Fibroblast of the aortic adventitia (primary cell): ENCODE measurements at places on chromosomes 4 and X. TPM values are rescaled to one million over a fixed set of nuclear protein-coding genes. Genes with fewer than 3 reads are reported as not detected.

CXCL9 gene
- not detected in 2 replicates for total RNA-seq

NUDT10 gene
- 0.63 and 2.0 TPM in 2 replicates for total RNA-seq

GPRASP3 gene
- 5.3 and 10.7 TPM in 2 replicates for total RNA-seq

NDNF gene
- 0.36 TPM in 1 of 2 replicates, not detected in the other for total RNA-seq

MAGEB17 gene
- total RNA-seq, result not detected in 2 replicates

TIMM17B gene
- 7.0 and 19.4 TPM in 2 replicates for total RNA-seq

XKRX gene
- 0.36 TPM in 1 of 2 replicates, not detected in the other for total RNA-seq

GPC4 gene
- total RNA-seq, result 0.54 and 2.8 TPM in 2 replicates

PDZD4 gene
- 0.09 and 1.1 TPM in 2 replicates for total RNA-seq

GRIA2 gene
- not detected in 2 replicates for total RNA-seq

GPR50 gene
- not detected in 2 replicates for total RNA-seq

CITED1 gene
- total RNA-seq, result not detected in 2 replicates

ESX1 gene
- not detected in 2 replicates for total RNA-seq

LRCH2 gene
- 3.5 and 11.1 TPM in 2 replicates for total RNA-seq

MAOA gene
- 4.7 and 9.6 TPM in 2 replicates for total RNA-seq

TLR10 gene
- not detected in 2 replicates for total RNA-seq

HAND2 gene
- 31.3 TPM in 2 replicates for total RNA-seq

PRSS12 gene
- total RNA-seq, result 4.7 and 27.1 TPM in 2 replicates

HMX1 gene
- not detected in 2 replicates for total RNA-seq

NKX6-1 gene
- 0.18 TPM in 1 of 2 replicates, not detected in the other for total RNA-seq

CYBB gene
- total RNA-seq, result not detected in 2 replicates

SYN1 gene
- total RNA-seq, result 0.09 TPM in 1 of 2 replicates, not detected in the other

ADH7 gene
- total RNA-seq, result 0.09 TPM in 1 of 2 replicates, not detected in the other

TMPRSS11B gene
- not detected in 2 replicates for total RNA-seq

MSANTD1 gene
- total RNA-seq, result 0.41 and 0.63 TPM in 2 replicates

CCKAR gene
- total RNA-seq, result 3.1 TPM in 1 of 2 replicates, not detected in the other

DUSP9 gene
- total RNA-seq, result not detected in 2 replicates

CSAG1 gene
- not detected in 2 replicates for total RNA-seq

GPC3 gene
- 16.4 TPM in 1 of 2 replicates, not detected in the other for total RNA-seq

PCYT1B gene
- 0.27 and 0.74 TPM in 2 replicates for total RNA-seq

UGT2B17 gene
- total RNA-seq, result not detected in 2 replicates

CD38 gene
- 0.33 TPM in 1 of 2 replicates, not detected in the other for total RNA-seq

TFDP3 gene
- not detected in 2 replicates for total RNA-seq

C4orf54 gene
- 0.08 TPM in 1 of 2 replicates, not detected in the other for total RNA-seq

LDB2 gene
- 46.6 and 85.9 TPM in 2 replicates for total RNA-seq

SLC34A2 gene
- total RNA-seq, result not detected in 2 replicates

FAM236A gene
- total RNA-seq, result not detected in 2 replicates

MAGEB10 gene
- total RNA-seq, result not detected in 2 replicates

COL4A6 gene
- total RNA-seq, result 1.3 and 2.2 TPM in 2 replicates

RAB9B gene
- 1.9 and 2.6 TPM in 2 replicates for total RNA-seq

TMSB15C gene
- 3.3 and 5.1 TPM in 2 replicates for total RNA-seq

DGKK gene
- total RNA-seq, result not detected in 2 replicates

PF4V1 gene
- total RNA-seq, result not detected in 2 replicates

CTAG1A gene
- total RNA-seq, result not detected in 2 replicates

CAPN6 gene
- total RNA-seq, result not detected in 2 replicates

FRMD7 gene
- total RNA-seq, result not detected in 2 replicates

STAP1 gene
- not detected in 2 replicates for total RNA-seq

MTNR1A gene
- not detected in 2 replicates for total RNA-seq
